ENCODE measurements at places on chromosomes 6 and 20. TPM values are rescaled to one million over a fixed set of nuclear protein-coding genes. Genes with fewer than 3 reads are reported as not detected.

DNA sequence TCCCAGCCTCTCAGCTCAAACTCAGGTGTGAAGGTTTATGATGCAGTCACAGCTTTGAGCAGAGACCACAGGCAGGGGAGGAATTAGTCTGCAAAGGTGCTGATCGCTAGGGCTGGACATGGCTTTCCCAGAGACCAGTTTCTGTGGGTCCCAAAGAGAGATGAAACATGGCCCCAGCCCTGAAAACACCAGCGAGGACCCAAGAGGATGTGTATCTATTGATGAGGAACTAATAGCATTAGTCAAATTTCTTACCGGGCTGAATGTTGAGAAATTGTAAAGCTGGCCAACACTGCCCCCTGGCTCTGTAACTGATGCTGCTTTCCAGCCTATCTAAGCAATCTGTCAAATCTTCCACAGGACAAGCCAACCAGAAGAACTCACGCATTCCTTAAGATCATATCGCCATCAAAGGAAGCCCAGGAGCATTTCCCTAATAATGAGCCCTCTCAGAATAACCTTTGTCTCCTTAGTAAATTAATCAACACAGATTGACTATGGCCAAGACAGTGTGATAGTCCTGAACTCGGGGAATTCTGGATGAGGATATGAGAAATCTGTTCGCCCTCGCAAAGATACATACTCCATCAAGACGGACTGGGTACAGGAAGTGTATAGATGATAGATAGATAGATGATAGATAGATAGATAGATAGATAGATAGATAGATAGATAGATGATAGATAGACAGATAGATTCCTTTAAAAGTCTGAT lies 7.8 kb upstream of the ACSS1 start:
- peak; percentile 64 for DNase-seq

GRCh38 chr20:45111799-45112471 lies 3.0 kb downstream of the WFDC5 start:
- DNase-seq = no peak

- DNase-seq = peak; percentile 74
Observed at GRCh38 chr20:62795023-62795761, 1.1 kb upstream of the MRGBP start.

GRCh38 chr20:7980332-7981046 lies 39.1 kb downstream of the TMX4 start:
- DNase-seq = peak; percentile 24

DNA sequence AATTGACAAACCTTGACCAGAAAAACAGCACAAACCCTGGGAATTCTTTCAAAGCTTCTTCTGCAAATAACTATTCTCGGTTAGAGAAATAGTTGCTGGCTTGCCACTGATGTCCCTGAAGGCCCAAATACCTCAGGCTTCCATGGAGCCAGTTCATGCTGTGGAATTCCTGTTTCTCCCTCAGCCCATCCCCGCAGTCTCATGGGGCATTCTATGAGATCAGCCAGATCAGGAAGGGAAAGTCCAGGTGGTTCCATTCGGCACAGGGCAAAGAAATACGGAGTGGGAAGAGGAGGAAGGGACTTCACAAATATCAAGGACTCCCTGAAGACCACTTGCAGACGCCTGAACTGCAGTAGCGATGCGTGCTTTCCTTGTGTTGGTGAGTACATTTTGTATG lies 63.3 kb downstream of the MYLK4 start:
- no peak for DNase-seq

DNA sequence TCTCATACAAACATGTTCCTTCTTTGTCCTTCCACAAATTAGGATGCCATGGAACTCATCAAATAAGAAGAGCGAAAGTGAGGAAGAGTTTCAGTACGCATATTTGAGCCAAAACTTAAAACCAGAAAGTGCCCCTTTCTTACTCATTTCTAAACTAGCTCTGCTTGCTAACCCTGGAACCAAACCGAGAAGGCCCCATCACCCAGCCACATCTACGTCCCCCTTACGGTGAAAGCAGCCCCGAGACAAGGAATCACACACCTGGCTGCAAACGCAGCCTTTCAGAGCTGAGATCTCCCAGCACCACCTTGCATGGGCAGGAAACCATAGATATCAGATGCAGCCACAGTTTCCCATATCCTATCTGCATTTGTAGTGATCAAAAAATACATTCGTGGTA lies 28.5 kb downstream of the TRERF1 start:
- DNase-seq = no peak

DNA sequence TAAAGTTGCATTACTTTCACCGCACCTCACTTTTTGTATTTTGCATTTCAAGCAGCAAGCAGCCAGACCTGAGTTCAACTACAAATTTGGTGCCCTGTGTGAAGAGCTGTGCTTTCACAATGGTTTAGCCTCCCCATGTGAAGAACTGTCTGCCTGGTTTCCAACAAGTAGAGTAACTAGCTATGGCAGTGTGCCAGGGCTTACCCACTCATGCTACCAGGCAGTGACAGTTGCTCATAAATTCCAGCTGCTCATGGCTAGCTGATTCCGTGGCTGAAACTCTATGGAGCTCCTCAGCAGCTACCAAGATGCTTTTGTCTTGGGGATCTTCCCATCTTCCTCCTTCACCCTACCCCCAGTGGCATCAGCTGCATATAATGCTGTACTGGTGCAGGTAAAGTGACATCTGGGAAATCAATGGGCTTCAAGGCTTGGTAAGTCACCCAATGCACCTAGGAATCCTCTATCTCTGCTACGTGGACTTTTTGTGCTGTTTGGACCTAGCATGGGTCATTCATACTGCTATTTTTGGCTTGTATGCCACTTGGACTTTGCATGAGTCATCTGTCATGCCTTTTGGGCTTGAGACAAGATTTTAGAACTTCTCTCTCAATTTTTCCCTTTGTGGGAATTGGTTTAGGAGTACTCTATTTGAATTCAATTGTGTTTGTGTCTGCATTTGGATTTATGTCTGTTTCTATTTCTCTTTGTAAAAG lies 176.5 kb upstream of the GJE1 start:
- DNase-seq = peak; percentile 91

- DNase-seq = no peak
Observed at GRCh38 chr20:32535316-32535952, 49.7 kb downstream of the NOL4L start.

- no peak for DNase-seq
Observed at GRCh38 chr20:43722153-43722505, 4.7 kb downstream of the GTSF1L start.

- DNase-seq = no peak
Observed at GRCh38 chr6:159380114-159380513, 210.9 kb downstream of the FNDC1 start.

- DNase-seq = peak; percentile 90
Observed at GRCh38 chr6:126040826-126041225, 54.5 kb downstream of the TRMT11 start.

DNA sequence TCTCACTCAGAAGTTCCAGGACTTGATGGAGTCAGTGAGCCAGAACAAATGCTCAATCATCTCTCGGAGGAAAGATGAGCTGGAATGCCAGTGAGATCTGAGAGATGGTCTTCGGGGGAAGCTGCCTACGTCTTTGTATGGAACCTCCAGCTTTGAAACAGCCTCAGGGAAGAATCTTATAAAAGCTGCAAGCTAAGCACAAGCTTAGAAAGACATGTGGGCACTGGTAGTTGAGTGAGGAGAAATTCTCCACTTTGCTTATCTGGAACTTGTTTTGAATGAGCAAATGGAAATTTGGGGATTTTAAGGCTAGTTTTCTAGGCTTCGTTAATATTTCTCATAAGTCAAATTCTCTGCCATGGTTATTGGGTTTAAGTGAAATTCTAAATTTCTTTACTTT lies 594.4 kb downstream of the QKI start:
- peak; percentile 20 for DNase-seq

DNA sequence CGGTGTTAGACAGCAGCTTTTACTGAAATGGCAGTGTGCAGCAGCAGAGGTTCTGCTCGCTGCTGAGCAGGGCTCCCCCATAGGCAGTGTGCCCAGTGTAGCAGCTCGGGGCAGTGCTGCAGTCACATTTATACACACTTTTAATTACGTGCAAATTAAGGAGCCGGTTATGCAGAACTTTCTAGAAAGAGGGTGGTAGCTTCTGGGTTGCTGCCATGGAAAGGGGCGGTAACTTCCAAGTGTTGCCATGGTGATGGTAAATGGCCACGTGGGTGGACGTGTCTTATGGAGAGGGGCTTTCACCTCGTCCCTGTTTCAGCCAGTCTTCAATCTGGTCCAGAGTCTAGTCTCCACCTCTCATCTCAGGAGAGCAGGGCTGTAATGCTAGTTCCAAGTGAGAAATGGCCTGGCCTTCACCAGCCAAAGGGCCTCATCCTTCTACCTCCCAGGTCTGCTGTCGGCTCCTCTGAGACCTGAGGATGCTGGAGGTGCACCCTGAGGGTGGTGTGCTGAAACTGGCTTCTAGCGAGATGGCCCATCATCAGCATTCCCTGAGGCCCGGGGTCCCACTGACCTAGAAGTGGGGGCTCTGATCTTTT lies 180.5 kb upstream of the PMEPA1 start:
- no peak for DNase-seq

DNA sequence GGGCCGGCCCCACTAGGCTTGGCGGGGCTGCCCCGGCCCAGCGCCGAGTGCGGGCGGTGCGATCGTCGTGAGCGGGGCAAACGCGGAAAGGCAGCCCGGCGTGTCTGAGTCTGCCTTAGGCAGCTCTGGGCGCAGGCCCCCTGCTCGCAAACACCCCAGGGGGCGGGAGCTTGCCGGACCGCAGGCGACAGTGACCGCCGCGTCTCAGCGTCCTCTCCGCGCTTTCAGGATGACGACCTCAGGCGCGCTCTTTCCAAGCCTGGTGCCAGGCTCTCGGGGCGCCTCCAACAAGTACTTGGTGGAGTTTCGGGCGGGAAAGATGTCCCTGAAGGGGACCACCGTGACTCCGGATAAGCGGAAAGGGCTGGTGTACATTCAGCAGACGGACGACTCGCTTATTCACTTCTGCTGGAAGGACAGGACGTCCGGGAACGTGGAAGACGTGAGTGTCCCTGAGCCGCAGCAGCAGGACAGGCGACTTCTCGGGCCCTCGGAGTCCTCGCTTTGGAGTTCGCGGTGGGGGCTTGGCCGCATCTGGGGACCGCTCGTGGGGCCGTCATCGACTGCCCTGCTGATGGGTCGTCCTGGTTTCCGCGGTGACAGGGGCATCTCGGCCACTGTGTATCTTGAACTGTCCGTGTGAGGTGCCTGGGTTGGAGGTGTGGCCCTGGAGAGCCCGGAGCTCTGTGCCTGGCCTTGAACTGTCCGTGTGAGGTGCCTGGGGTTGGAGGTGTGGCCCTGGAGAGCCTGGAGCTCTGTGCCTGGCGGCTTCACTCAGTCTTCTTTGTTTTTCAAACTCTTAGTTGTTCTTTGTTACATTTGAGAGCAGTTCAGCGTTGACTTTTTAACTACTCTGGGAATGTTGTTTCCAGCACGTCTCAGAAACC lies 786 bp downstream of the ADRM1 start:
- DNase-seq = peak; percentile 43

- no peak for DNase-seq
Observed at GRCh38 chr6:136307351-136307750, 17.7 kb upstream of the BCLAF1 start.

DNA sequence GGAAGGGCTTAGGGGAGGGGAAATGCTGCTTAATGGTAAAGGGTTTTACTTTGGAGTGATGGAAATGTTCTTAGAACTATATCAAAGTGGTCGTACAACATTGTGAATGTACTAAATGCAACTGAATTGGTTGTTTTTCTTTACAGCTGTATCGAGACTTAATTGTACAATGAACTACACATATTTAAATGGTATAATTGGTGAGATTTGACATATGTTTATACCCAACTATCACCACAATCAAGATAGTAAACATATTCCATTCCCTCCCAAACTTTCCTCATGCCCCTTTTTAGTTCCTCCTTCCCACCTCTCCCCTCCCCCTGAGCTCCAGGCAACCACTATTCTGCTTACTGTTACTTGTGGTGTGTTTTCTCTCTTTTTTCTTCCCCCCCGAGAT lies 44.0 kb downstream of the SCAND1 start:
- no peak for DNase-seq

DNA sequence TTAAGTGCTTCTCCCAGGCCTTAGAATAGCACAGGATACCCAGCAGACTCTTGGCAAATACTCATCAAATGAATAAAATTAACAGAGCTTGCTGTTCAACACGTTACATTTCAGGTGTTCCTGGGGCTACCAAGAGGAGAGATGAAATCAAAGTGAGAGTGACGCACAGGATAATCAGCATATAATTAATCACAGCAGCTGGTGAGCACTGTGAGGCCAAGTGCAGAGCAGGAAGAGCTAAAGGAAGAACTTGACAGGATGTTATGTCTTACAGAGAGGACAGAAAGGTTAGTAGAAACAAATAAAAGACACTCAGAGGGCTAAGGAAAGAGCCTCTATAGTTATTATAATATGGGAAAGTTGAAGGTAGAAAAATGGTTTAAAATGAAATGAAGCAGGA lies 8.8 kb downstream of the PPIL1 start:
- no peak for DNase-seq

DNA sequence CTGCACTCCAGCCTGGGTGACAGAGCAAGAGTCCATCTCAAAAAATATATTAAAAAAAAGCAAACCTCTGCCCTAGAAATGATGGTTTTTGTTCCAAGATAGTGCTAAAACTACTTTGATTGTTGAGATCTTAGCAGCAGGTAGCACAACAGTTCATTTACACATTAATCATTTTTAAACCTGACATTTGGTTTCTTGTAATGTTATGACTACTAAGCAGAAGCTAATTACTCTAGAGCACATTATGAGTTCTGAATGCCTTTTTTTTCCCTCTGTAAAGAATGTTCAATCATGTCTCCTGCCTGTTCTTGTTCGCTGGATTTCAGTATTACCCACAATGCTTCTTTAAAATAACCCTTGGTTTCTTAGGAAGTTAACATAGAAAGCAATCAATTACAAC lies 24.7 kb upstream of the PHF3 start:
- DNase-seq = no peak

GRCh38 chr6:106381881-106382280 lies 21.4 kb downstream of the CRYBG1 start:
- DNase-seq = peak; percentile 66

The COL11A2 gene
- total RNA-seq = 0.02 TPM

The IPCEF1 gene
- 1.6 TPM for total RNA-seq

The CMTR1 gene
- total RNA-seq = 81.1 TPM

The SEL1L2 gene
- total RNA-seq = not detected

The CAGE1 gene
- total RNA-seq = not detected

The VGLL2 gene
- not detected for total RNA-seq

The EPB41L1 gene
- 34.9 TPM for total RNA-seq

The BTBD3 gene
- total RNA-seq = 67.1 TPM
